Right ventricle myocardium superior (tissue), 1 donor: ENCODE measurements at places on chromosomes 2 and 18. TPM values are rescaled to one million over a fixed set of nuclear protein-coding genes. Genes with fewer than 3 reads are reported as not detected.

- no peak for DNase-seq
Measured at GRCh38 chr2:54639609-54640008, 83.9 kb upstream of the EML6 start.

- no peak for DNase-seq
Measured at GRCh38 chr2:145744541-145745386, 1224.8 kb upstream of the ZEB2 start.

GRCh38 chr2:11710210-11710609 is 36.2 kb upstream of the LPIN1 start:
- DNase-seq, result no peak

DNA sequence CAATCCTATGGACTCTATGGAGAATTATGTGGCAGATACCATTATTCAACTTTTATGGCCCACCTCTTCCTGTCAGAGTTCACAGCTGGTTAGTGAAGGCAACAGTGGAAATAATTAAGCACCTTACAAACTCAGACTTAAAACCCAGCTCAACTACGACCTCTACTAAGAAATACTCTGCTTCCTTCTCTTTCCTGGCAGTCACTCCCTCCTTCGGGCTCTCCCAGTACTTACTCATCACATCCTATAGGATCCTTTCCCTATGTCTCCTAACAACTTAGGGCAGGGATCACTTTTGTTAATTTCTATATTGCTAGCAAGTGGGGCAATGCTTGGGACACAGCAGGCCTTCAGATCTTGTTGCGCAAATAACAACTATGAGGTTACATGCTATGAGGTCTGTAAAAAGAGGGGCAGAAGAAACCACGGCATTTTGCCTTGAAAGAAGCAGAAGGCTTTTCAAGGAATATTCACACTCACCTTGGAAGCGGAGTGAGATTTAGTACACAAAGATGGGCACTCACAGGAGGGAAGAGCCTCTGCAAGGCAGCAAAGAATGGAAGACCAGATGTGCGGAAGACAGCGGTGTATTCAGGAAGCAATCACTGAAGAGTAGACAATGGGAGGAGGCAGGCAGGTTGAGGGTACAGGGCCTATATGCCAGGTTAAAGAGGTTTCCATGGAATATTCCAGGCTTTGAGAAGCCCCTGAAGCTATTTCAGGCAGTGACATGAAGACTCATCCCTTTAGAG is 2.1 kb downstream of the STK39 start:
- no peak for DNase-seq

DNA sequence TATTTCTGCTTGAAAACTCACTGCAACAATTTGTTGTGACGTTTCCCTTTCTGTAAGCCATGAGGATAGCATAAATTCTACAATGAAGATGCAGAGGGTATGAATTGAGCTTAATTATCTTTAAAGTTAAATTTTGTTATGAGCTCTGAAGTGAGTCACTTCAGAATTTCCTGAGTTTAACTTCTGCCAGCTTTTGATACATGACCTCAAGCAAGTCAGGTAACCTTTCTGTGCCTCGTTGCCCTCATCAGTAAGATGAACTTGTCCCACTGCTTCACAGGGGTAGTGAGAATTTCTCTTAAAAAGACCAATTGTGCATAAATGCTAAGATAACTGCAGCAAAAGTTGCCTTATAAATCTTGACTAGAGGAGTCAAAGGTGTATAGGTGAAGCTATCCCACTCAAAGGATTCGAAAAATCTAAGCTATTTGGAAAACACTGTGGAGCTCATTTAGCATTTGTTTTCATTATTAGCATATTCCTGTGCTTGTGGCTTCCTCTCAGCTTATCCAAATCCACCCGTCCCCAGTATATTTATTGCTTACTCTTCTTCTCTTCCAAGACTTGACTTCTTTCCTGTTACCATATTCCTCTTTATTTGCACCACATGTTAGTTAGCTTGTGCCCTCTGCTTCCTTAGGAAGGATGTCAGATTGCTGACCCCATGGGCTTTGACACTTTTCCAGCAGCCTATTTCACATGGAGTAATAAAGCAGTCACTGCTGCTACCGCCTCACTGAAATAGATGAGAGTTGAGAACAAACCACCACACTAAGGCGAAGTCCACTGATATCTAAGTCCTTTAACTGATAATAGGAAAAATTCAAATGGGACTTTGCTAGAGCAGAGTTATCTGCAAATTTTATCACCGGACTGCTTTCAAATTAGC is 428.6 kb downstream of the ERBB4 start:
- no peak for DNase-seq

- DNase-seq, result no peak
Measured at GRCh38 chr18:63098018-63098981, 221.3 kb downstream of the BCL2 start.

GRCh38 chr2:136031711-136032110 is 46.3 kb upstream of the DARS1 start:
- DNase-seq, result no peak

GRCh38 chr2:105609746-105610402 is 134.8 kb upstream of the NCK2 start:
- DNase-seq, result no peak

GRCh38 chr2:45912109-45912508 is 260.6 kb downstream of the PRKCE start:
- DNase-seq, result no peak

- DNase-seq, result no peak
Measured at GRCh38 chr18:21281603-21282002, 39.6 kb downstream of the GREB1L start.

- no peak for DNase-seq
Measured at GRCh38 chr2:207408086-207408794, 121.5 kb upstream of the CREB1 start.

DNA sequence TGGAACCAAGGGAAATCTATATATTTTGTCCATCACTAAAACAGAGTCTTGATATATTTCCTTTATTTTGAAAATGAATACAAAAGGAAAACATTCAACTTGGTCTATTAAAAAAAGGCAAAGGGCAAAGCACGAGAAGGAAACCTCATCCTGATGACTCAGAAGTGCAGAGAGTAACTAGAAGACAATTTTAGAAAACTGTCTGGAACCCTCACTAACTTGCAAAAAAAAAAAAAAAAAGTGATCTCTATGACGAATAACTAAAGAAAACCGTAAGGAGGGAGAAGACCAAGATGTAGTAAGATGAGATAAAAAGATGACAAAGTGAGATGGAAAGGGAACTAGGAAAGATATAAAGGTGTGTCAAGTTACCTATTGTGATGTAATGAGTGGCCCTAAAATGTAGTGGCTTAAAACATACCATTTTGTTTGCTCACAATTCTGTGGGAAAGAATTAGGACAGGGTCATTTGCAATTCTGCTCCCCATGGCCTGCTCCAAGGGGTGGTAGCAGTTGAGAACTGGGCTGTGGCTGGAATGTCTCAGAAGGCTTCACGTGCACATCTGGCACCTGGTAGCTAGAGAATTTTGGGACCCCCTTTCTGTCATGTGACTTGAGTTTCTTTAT is 303.0 kb downstream of the DYSF start:
- DNase-seq, result no peak

DNA sequence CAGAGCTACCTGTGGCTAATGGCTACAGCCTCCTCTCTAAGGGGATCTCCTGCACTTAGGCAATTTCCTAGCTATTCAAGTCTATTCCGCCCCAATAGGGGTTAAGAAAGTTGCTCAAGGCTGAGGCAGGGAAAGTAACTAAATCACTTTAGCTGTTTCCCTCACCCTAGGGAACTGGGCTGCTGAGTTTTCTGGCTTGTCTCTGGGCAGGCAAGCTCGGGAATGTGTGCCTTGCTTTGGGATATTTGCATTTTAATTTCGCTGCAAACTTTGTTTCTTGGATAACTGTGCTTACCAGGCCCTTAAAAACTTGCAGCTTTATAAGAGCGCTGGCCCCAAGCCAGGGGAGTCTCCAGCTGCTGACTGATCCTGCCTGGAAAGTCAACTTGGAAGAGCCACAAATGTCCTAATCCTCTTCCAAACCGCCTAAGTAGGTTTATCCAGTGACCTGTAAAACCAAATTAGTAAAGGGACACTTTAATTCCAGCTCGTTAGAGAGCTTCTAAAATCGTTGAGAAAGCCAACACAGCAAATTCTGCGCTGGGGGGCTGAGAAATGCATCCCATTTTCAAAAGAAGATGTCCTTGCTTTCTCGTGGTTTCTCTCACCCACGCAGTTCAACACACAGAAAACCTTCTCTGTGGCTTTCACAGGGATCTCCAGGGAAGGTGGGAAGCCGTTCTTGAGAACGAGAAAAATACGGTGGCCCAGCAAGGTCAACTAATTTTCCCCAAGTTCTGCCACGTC is 59.5 kb upstream of the SP3 start:
- DNase-seq, result peak; percentile 95

DNA sequence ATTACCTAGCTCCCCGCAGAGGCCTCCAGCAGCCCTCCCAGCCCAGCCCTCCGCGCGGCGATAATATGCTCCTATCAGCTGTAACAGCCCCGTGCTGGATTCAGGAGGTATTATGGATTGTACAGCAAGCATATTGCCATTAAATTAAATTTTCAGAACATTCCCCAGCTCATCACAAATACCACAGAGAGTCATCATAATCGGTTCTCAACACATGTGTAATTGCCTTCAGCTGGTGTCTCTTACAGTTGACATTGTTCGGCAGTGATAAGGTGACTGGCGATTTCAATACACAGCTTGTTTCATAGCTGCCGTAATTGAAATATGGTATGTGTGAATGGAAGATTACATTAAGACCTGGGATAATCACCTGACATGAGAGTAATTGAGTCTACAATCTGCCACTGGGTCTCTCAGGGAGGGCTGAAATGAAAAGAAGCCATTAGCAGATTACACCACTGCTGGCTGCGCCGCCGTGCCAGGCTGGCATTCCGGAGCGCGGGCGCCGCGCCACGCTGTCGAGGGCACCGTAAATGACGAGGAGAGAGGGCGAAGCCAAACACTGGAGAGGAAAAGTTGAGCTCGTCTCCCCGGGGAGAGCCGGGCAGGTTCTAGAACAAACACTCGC is 549.4 kb upstream of the SALL3 start:
- no peak for DNase-seq

- no peak for DNase-seq
Measured at GRCh38 chr2:115807276-115807675, 1364.8 kb downstream of the DPP10 start.

- DNase-seq, result peak; percentile 72
Measured at GRCh38 chr18:8730080-8730827, 24.9 kb downstream of the MTCL1 start.

DNA sequence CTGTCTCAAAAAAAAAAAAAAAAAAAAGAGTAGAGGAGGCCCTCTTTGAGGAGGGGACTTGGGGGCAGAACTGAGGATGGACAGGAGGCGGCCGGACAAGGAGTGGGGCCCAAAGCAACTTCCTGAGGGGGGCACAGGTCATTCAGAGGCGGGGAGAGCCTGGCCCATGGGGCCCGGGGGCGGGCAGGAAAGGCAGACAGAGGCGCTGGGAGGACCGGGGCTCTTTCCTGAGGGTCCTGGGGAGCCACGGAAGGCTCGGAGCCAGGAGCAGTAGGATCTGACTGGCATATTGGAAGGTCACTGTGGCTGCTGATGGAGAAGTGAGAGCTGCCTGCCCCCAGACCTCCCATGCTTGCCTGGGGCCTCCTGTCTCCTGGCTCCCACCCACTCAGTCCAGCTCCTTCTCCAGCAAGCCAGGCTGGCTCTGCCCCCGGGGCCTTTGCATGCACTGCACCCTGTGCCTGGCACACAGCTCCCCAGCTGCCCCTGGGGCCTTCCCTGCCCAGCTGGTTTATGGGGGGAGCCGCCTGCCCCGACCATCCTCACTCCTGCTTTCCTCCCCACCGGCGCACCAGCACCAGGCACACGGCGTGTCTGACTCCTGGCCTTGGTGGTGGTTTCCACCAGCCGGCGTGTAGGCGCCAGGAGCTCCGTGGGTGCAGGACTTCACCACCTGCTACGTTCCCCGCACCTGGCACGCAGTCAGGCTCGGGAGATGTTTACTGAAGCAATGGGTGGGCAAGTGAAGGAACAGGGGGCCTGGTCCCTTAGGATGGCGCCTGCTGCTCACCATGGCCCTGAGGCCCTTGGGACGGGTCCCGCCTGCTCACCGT is 5.6 kb downstream of the ESPNL start:
- DNase-seq, result peak; percentile 38

GRCh38 chr2:176136374-176137251 is 7.1 kb downstream of the HOXD8 start:
- no peak for DNase-seq

- DNase-seq, result no peak
Measured at GRCh38 chr2:217599906-217600305, 402.9 kb downstream of the TNS1 start.

- no peak for DNase-seq
Measured at GRCh38 chr2:144078802-144079724, 440.9 kb downstream of the ZEB2 start.

- DNase-seq, result no peak
Measured at GRCh38 chr2:55771612-55772011, 78.0 kb upstream of the PNPT1 start.

GRCh38 chr2:19362094-19362754 is 3.8 kb upstream of the OSR1 start:
- DNase-seq, result no peak

DNA sequence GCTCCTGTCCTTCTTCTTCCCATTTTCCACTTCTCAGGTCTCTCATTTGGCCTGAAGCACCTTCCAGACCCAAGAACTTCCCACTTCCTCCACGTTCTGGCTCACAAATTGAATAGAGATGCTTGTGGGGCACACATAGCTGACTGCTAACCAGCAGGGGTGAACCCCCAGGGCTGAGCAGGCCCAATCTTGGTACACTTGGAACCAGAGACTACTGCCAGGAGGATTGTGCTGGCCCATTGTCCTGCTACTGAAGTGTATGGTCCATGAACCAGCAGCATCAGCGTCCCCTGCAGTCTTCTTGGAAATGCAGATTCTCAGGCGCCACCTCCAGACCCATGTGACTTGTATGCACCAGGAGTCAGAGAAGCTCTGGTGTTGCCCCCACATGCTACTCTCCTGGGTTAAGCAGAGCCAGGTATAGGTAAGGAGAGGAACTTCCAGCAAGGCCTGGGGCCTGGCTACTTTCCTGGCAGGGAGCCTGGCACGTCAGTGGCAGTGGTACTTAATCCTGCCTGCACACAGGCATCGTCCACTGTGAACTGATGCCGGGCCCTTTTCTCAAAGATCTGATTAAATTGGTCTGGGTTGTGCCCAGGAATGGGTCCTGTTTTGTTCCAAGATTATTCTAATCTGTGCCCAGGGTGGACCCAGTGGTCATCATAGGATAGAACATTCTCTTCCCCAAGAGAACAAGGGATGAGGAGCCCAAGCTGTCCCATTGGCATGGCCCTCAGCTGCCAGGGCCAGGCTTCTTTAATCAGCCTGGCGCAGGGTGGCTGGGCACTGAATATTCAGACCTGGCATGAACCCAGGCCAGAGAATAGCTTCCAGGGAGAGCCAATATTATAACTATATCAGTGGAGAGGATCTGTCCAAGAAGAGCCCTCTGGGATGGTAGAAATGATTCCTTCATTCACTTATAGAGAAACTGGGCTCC is 248.7 kb downstream of the SOX11 start:
- DNase-seq, result no peak

- no peak for DNase-seq
Measured at GRCh38 chr18:33532978-33533377, 45.0 kb upstream of the ASXL3 start.

Gene B3GNT7
- 7.7 TPM for total RNA-seq

Gene UBXN4
- 62.0 TPM for total RNA-seq

Gene GKN1
- not detected for total RNA-seq

Gene DPP10
- 0.32 TPM for total RNA-seq

Gene UGT1A10
- not detected for total RNA-seq

Gene SERPINB3
- total RNA-seq, result not detected

Gene LTBP1
- 79.9 TPM for total RNA-seq

Gene TMEFF2
- 0.19 TPM for total RNA-seq

Gene POTEE
- not detected for total RNA-seq

Gene TBR1
- not detected for total RNA-seq

Gene UBE2F
- total RNA-seq, result 65.1 TPM

Gene CDH20
- 0.05 TPM for total RNA-seq
